Kidney (tissue), 22 donors: ENCODE measurements at places on chromosomes 11 and 22. TPM values are rescaled to one million over a fixed set of nuclear protein-coding genes. Genes with fewer than 3 reads are reported as not detected.

GRCh38 chr11:108838792-108839105 is 173.9 kb downstream of the DDX10 start:
- DNase-seq = no peak
- no peaks in the 10 kb centered on the region for H3K4me1 ChIP-seq
- H3K36me3 ChIP-seq = no peaks in the 10 kb centered on the region
- no peaks in the 10 kb centered on the region for H3K27me3 ChIP-seq

Gene OR52I2
- not detected for total RNA-seq

DNA sequence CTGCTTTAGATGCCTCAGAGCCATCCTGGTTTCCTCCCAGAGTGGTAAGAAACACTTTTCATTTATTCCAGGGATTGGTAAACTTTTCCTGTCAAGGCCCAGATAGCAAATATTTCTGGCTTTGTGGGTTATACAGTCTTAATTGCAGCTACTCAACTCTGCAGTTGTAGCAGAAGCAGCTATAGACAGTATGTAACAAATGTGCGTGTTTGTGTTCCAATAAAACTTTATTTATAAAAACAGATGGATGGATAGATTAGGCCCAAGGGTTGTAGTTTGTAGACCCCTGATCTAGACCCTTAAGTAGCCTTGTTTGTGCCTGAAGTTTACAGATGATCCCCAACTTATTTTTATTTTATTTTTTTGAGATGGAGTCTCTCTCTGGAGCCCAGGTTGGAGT is 17.9 kb downstream of the NNMT start:
- no peak for DNase-seq
- H3K27ac ChIP-seq = no peak overlapping the region
- no peaks in the 10 kb centered on the region for H3K36me3 ChIP-seq

- H3K4me3 ChIP-seq = no peak overlapping the region
- no peak overlapping the region for H3K27ac ChIP-seq
- H3K36me3 ChIP-seq = no peaks in the 10 kb centered on the region
- H3K4me1 ChIP-seq = no peaks in the 10 kb centered on the region
- no peaks in the 10 kb centered on the region for H3K27me3 ChIP-seq
- no peak for DNase-seq
Measured at GRCh38 chr11:86724137-86724536, 51.7 kb upstream of the ME3 start.

GRCh38 chr11:79170321-79170720 is 270.5 kb downstream of the TENM4 start:
- no peak overlapping the region for H3K4me3 ChIP-seq
- no peaks in the 10 kb centered on the region for H3K4me1 ChIP-seq
- H3K27me3 ChIP-seq = no peaks in the 10 kb centered on the region
- no peak for DNase-seq
- H3K27ac ChIP-seq = no peak overlapping the region

DNA sequence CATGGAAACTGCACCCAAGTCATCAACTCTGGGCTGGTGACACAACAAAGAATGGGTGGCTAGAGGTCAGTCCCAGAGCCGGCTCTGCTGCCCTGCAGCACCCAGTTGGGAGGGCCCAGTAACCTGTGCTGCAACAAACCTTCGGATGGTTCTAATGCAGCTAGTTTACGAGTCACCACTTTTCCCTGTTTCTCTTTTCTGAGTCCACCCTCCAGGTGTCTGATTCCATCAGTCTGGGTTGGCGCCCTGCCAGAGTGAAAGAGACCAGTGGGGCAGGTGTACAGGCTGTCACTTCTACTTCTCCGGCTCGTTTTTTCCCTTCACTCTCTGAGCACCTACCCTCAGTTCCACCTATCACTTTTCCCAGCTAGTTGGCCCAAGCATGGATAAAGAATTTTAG is 572.9 kb downstream of the NTM start:
- no peaks in the 10 kb centered on the region for H3K4me1 ChIP-seq
- H3K27me3 ChIP-seq = no peaks in the 10 kb centered on the region
- no peak overlapping the region for H3K4me3 ChIP-seq
- no peak overlapping the region for H3K27ac ChIP-seq
- DNase-seq = no peak
- H3K36me3 ChIP-seq = no peaks in the 10 kb centered on the region

Gene LRRN4CL
- 1.2 TPM for total RNA-seq

DNA sequence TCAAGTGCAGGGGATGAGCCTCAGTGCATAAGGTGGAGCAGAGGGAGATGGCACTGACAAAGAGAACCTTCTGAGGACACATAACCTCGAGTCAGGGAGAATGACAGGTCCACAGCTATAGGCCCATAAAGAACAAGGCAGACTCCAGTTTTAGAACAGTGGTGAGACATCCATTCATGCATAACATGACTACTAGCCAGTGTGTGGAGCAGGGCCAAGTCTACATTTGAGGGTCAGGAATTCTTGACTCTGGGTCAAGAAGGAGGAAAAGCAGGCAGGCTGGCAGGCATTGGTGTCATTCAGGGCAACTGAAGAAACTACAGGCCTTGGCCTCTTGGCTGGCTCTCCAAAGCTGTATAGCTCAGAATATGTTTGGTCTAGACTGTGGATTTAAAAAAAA is 54.9 kb downstream of the MTNR1B start:
- no peak for DNase-seq
- H3K4me1 ChIP-seq = no peaks in the 10 kb centered on the region
- no peak overlapping the region for H3K4me3 ChIP-seq
- H3K27me3 ChIP-seq = no peaks in the 10 kb centered on the region

Gene CEP164
- total RNA-seq = 30.7 TPM

Gene PHOX2A
- not detected for total RNA-seq

DNA sequence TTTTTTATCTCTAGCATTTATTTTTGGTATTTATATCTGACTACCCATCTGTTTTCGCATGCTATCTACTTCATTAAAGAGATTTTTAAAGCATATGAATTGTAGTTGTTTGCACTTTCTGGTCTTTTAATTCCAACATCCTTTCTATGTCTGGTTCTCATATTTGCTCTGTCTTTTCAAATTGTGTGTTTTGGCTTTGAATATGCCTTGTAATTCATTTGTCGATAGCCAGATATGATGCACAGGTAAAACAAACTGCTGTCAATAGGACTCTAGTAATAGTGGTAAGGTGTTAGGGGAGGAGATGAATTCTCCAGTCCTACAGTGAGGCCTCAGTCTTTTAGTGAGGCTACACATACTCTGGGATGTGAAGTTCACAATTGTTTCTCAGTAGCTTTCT is 530.8 kb upstream of the CCDC179 start:
- H3K27me3 ChIP-seq = no peaks in the 10 kb centered on the region

GRCh38 chr11:2144544-2145248 is 5.5 kb upstream of the IGF2 start:
- no peaks in the 10 kb centered on the region for H3K36me3 ChIP-seq
- H3K4me1 ChIP-seq = no peaks in the 10 kb centered on the region
- peaks cover 35% of the 10 kb centered on the region for H3K27me3 ChIP-seq

Gene OR52A5
- total RNA-seq = not detected

- no peak overlapping the region for H3K27ac ChIP-seq
- no peaks in the 10 kb centered on the region for H3K4me1 ChIP-seq
- H3K27me3 ChIP-seq = no peaks in the 10 kb centered on the region
- no peak overlapping the region for H3K4me3 ChIP-seq
- no peak for DNase-seq
- no peaks in the 10 kb centered on the region for H3K36me3 ChIP-seq
Measured at GRCh38 chr11:120261931-120262330, 22.0 kb downstream of the POU2F3 start.

Gene FOLR1
- 41.2 TPM for total RNA-seq

DNA sequence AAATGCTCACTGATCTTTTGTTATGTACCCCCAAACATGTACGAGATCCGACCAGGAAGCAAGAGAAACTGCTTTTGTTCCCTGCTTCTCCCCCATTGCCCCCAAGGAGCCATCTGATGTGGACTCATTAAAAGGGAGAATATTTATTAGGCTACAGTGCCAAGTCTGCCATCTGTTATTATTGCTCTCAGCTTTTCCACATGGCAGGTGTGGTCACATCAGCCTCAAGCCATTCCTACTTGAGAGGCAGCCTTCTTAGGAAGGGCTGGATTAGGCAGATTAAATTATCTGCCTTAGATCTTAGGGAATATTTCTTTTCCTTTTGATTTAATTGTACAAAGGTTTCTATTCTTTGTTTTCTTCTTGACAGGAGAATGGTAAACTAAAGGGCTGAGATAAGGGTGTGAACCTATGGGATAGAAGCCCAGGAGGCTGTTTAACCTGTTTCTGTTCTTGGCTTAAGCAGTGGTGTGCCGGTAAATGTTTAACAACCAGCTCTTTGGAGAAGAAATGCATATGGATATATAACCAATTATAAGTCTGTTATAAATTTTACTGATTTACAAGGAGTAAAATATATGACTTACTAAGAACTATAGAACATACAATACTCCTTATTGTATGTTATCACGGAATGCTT is 88.8 kb downstream of the PDHX start:
- no peak for DNase-seq
- H3K4me1 ChIP-seq = peaks cover 2% of the 10 kb centered on the region
- no peaks in the 10 kb centered on the region for H3K36me3 ChIP-seq
- no peaks in the 10 kb centered on the region for H3K27me3 ChIP-seq

GRCh38 chr11:111703576-111703975 is 62.6 kb downstream of the PPP2R1B start:
- no peaks in the 10 kb centered on the region for H3K4me1 ChIP-seq
- H3K36me3 ChIP-seq = peaks cover 37% of the 10 kb centered on the region
- no peak for DNase-seq
- no peak overlapping the region for H3K27ac ChIP-seq

DNA sequence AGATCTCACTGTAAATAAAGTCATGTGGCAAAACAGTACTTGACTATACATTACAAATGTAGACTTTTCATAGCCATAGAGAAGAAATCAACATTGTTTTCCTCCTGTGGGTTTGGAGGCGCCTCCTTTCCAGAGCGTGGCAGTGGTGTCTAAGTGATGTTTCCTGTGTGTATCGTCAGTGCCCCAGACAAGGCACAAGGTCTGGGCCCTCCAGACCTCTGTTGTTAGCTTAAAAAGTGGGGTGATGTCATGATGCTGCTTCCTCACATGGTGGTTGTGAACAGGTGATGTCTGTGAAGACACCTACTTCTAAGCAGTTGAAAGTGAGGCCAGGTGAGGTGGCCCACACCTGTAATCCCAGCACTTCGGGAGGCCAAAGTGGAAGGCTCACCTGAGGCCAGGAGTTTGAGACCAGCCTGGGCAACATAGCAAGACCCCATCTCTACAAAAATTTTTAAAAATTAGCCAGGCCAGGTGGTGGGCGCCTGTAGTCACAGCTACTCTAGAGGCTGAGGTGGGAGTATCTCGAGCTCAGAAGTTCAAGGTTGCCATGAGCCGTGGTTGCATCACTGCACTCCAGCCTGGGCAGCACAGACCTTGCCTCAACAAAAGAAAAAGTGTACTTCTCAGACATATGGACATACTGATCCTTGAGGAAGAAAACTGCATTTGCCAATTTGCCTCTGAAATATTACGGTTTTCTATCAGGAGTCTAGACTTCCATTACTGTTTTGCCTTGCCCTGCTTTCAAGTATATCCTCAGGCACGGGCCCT is 15.7 kb downstream of the NUP50 start:
- H3K27me3 ChIP-seq = no peaks in the 10 kb centered on the region
- no peak overlapping the region for H3K27ac ChIP-seq
- no peak overlapping the region for H3K4me3 ChIP-seq

DNA sequence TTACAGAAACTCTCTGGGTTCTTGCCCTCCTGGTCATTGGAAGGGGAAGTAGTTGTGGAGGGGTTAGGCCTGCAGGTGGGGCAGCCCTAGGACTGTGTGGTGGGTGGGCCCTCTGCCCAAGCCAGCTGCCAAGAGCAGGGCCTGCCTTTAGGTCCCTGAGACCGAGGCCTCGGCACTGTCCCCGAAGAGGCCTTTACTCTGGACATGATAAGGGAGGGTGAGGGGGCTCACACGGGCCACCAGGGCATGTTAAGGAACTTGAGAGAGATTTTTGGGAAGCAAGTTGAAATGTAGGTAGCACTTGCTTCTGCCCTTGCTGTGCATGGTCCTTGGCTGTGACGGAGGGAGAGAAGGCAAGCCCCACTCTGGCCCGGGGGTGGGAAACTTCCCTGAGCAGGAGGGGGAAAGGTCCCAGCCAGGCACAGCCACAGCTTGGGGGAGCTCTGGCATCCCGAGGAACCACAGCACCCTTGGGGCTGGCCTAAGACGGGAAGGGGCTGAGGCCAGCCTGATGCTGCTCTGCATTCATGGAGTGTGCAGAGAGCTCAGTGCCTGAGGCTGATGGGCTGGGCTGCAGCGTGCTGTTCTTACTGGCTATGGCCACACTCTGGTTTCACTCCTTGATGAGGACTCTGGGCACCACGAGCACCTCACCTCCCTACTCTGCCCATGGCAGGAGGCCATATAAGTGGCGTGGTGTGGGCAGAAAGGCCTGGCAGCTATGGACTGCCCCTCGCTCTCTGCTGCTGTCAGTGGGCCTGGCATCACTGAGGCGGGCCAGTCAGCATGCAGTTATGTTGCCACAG is 7.8 kb upstream of the RANBP1 start:
- H3K27ac ChIP-seq = no peak overlapping the region
- H3K36me3 ChIP-seq = peaks cover 2% of the 10 kb centered on the region
- no peak for DNase-seq

- H3K4me1 ChIP-seq = no peaks in the 10 kb centered on the region
- DNase-seq = peak; percentile 59
- no peaks in the 10 kb centered on the region for H3K27me3 ChIP-seq
- no peaks in the 10 kb centered on the region for H3K36me3 ChIP-seq
- no peak overlapping the region for H3K4me3 ChIP-seq
- H3K27ac ChIP-seq = no peak overlapping the region
Measured at GRCh38 chr22:44640618-44641155, 61.3 kb upstream of the PRR5 start.

DNA sequence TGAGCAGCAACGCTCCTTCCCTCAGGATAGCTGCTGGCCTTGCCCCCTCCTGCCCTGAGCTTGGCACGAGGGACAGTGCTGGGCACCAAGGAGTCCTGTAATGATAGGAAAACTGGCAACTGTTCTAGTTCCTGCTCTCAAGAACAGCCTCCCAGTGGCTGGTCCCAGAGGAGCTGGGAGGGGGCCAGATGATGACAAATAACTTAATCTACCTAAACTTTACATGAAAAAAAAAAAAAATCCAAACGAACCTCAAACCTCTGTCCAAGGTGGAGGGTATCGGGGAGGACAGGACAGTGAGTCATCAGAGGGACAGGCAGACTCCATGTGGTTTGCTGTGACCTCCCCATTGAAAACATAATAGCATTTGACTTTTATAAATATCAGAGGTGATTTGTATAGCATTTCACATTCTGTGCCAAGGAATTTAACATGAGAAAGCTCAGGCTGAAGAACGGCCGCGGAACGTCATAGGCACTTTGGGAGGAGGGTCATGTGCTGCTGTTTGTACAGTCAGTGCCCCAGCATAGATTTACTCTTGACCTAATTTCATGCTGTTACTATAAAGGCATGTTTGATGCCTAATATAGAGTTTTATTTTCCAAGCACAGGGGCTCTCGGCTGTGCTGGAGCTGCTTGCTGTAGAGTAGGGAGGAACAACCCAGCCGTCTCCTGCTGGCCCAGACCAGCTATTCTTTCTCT is 98.2 kb upstream of the NNMT start:
- peak; percentile 62 for DNase-seq
- H3K36me3 ChIP-seq = peaks cover 2% of the 10 kb centered on the region
- no peak overlapping the region for H3K4me3 ChIP-seq
- H3K27ac ChIP-seq = peak overlapping the region; percentile 29
- H3K27me3 ChIP-seq = no peaks in the 10 kb centered on the region

Gene C11orf42
- not detected for total RNA-seq

GRCh38 chr11:47589977-47590861 is 3.7 kb downstream of the FAM180B start:
- peak; percentile 86 for DNase-seq
- peaks cover 3% of the 10 kb centered on the region for H3K27me3 ChIP-seq
- H3K36me3 ChIP-seq = no peaks in the 10 kb centered on the region
- no peaks in the 10 kb centered on the region for H3K4me1 ChIP-seq
- H3K27ac ChIP-seq = no peak overlapping the region
